ENCODE measurements at places on chromosomes 6 and 20.

DNA sequence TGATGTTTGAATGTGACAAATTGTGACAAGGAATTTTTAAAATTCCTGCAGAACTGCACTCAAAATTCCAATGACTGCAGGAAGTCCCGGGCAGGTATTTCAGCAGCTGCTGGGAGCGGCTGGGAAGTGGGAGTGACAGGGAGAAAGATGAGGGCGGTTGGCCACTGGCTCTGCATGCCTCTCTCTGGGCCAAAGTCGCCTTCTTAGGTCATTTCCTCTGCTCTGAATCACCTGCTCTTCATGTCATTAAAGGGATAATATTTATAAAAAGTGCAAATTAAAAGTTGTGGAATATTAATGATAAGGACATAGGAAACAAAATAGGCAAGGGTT is 43.9 kb downstream of the RAMACL start:
- DNase-seq, result no peak

GRCh38 chr20:52160049-52160570 is 31.5 kb downstream of the ZFP64 start:
- DNase-seq, result no peak

DNA sequence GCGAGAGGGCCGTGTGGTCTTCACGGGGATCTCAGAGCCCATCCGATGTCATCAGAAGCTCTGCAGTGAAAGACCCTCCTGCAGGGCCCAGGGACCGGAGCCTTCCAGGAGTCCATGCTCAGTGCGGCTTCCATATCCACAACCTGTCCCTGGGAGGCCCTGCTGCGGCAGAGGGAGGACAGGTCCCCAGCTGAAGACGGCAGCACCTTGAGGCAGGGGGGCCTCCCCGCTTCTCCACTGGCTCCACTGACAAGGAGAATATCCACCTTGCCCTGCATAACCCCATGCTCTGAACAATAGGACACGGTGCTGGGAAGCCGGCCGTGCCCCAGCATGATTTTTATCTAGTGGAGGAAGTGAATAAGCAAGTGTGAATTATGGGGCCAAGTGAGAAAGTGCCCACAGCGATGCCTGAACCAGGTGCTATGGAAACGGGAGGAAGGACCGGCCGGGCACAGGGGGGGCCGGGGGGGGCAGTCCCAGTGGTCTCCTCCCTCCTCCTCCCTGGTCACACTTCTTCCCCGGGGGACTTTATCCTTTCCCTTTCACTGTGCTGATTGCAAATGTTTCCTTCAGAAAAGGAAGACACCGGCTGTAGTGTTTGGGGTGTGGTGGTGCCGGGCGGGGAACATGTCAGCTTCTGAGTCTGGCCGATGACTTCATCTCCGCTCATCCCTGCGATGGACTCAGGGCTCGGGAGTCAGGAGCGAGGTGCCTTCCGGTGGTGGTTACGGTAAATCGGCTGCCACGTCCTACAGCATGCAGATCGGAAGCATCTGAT is 225.1 kb downstream of the ERMARD start:
- no peak for DNase-seq

GRCh38 chr6:156950531-156950930 is 173.4 kb downstream of the ARID1B start:
- DNase-seq, result no peak

All from NCI-H774 (cell line).